ENCODE measurements at places on chromosomes 13 and 19.

DNA sequence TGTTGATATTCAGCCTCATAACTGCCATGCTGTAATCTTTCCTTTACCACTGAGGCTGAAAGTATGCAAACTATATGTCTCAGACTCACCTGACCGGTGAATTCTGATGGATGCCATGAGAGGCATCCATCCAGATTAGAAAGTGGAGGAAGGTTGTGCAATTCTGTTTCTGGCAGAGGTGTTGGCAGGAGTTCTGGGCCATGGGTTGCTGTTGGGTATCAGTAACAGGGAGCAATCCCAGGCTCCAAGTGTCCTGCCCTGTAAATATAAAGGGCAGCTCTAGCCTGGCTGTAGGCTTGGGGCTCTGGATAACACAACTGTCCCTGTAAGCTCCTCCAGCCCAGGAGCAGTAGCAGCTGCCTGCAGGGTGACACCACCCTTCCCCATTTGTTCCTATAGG is 77.4 kb upstream of the ABCC4 start:
- DNase-seq, result no peak

GRCh38 chr13:91725646-91726045 is 327.2 kb downstream of the GPC5 start:
- no peak for DNase-seq

DNA sequence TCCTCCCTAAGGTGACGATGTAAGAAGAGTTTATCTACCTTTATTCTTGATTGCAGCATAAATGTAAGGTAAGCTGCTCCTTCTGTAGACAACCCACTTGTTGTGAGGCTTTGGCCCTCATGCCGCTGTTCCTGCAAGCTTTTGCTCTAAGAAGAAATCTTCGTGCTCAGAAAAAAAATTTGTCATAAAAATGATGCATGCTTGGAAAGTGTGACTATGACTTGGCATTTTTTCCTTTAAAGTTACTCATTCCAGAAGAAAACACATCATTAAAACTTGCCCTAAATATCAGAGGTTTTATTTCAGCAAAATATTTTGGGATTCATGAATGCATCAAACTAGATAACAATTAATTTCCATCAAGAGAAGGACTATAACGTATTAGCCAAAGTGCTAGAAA is 39.8 kb downstream of the KCTD12 start:
- DNase-seq, result no peak

DNA sequence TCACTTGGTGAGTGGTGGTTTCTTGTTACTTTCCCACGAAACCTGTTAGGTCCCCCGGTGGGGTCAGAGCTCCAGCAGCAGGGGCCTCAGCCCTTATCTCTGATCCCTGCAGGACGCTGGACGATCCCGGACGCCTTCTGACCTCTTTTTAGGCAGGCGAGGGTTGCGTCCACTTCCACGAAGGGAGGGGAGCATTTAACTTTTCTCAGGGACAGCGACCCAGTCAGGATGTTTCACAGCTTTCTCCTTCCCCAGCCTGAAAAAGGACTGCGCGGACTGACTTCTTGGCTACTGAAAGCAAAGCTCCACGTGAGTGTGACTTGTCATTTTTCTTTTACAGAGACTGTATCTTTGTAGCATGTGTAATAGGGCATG is 692 bp downstream of the ZNF234 start:
- no peak for DNase-seq

- DNase-seq, result no peak
Observed at GRCh38 chr19:18443831-18444230, 5.9 kb upstream of the ISYNA1 start.

DNA sequence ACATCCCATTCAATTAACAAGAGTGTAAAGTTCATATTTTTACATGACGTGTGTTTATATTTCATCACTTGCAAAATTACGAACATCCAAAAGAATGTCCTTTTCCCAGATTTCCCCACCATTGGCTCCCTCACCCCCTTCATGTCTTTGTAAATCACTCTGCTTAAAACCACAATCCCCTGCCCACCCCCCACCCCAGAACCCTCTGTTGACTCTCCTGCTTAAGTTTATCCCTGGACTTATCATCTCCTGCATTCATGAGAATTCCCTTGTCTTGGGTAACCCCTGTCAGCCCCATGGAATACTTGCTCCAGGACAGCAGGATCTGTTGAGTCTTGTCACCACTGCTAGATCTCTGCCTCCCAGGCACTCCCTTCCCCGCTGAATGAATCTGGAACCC is 109.9 kb downstream of the COL4A1 start:
- no peak for DNase-seq

DNA sequence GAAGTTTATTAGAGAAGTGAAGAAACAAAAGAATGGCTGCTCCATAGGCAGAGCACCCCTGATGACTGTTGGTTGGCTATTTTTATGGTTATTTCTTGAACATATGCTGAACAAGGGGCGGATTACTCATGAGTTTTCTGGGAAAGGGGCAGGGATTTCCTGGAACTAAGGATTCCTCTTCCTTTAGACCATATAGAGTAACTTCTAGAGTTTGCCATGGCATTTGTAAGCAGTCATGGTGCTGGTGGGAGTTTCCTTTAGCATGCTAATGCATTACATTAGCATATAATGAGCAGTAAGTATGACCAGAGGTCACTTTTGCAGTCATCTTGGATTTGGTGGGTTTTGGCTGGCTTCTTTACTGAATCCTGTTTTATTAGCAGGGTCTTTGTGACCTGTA is 38.7 kb upstream of the PCDH8 start:
- DNase-seq, result no peak

GRCh38 chr19:7293762-7294557 is at the start of gene INSR:
TSS of gene INSR (minus strand) at chr19:7294414. CDS start at chr19:7293891, 523 bp downstream.
- peak; percentile 30 for DNase-seq

DNA sequence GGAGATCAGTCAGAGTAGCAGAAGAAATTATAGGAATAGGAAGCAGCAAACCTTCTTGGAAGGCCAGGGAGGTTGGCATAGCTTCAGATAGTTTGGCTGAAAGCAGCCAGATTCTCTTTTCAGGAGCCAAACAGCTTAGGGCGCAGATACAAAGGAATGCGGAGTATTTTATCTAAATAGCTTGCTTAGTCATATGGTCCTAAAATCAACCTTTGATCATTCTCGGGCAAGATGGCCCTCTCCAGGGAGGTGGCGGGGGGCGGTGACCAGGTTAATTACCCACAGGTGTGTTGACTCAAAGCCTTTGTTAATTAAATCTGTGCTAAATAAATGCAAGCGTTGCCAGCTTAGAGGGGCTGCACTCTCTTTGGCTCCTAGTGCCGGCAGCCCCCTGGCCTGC is 12.5 kb upstream of the NCR1 start:
- no peak for DNase-seq

GRCh38 chr19:16637535-16637934 is 9.5 kb upstream of the MED26 start:
- DNase-seq, result no peak

DNA sequence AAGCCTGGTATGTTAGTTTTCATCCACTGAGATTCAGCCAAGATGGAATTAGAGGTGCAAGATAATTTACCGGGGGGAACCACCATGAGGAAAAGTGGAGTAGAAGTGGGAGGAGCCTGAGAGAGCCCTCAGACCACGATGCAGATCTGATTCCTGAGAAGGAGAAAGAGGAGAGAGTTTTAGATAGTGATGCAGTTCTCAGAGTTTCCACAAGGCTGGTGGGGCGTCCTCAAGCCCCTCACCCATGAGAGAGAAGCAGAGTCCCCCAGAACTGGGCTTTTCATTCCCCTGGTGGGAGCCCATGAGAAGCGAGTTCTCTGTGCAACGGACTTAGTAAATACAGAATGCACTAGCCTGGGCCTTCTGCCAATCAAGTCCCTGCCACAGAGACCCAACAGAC is 18.1 kb downstream of the CEACAM5 start:
- no peak for DNase-seq

- no peak for DNase-seq
Observed at GRCh38 chr13:39185326-39185725, 147.1 kb downstream of the NHLRC3 start.

GRCh38 chr13:21402586-21403307 is 56.4 kb downstream of the ZDHHC20 start:
- no peak for DNase-seq

- DNase-seq, result no peak
Observed at GRCh38 chr13:71751073-71751472, 115.9 kb downstream of the DACH1 start.

DNA sequence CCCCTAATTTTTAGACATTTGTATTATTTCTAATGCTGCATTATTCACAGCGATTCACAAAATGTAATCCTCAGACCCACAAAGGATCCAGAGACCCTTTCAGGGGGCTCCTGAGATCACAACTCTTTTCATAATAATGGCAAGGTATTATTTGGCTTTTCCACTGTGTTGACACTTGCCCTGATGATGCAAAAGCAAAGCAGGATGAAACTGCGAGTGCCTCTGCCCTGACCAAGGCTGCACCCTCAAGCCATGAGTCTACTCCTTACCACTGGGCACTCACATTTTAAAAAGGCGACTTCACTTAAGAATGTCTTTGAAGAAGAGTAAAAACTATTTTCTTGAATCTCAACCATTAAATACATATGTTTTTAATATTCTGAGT is 11.4 kb downstream of the ELF1 start:
- no peak for DNase-seq

DNA sequence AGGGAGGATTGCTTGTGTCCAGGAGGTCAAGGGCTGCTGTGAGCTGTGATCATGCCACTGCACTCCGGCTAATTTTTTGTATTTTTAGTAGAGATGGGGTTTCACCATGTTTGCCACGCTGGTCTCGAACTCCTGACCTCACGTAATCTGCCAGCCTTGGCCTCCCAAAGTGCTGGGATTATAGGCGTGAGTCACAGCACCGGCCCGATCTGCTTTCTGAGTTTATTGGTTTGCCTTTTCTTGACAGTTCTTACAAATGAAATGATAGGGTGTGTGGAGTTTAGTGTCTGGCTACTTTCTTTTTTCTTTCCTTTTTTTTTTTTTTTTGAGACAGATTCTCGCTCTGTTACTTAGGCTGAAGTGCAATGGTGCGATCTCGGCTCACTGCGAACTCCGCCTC is 848 bp downstream of the C19orf44 start:
- no peak for DNase-seq

DNA sequence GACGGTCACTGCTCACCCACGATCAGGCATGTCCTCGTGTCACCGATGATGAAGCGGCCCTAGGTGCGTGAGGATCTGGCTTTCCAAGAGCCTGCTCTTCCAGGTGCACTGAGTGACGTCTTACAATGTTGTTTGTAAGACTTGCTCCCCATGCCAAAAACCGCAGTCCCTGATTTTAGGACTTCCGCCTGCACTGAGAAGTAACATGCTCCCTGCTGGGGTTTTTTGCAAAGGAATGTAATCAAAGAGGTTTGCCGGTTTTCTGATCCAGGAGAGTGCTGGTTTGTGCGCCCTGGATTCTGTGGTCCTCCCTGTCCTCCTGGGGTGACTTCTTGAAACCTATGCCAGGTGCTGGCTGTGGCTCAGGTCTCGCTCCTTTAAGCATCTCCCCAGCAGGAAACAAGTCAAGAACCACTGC is 38.8 kb downstream of the MYO9B start:
- no peak for DNase-seq

DNA sequence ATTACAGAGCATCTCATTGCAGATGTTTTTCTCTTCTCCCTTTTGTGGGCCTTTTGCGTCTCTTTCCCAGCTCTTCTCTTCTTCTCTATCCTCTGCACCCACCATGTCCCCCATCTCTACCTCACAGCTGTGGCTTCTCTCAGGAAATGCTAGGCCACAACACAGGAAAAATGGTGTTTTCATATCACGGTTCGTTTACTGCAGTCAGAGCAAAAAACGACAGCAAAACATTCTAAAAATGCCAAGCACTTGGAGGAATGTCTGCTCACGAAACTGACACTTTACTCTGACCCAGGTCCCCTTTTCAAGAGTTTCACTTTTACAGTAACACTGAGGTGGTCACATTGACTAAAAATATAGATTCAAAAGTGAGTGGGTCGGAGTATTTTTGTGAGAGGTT is 152.2 kb downstream of the DCT start:
- no peak for DNase-seq

DNA sequence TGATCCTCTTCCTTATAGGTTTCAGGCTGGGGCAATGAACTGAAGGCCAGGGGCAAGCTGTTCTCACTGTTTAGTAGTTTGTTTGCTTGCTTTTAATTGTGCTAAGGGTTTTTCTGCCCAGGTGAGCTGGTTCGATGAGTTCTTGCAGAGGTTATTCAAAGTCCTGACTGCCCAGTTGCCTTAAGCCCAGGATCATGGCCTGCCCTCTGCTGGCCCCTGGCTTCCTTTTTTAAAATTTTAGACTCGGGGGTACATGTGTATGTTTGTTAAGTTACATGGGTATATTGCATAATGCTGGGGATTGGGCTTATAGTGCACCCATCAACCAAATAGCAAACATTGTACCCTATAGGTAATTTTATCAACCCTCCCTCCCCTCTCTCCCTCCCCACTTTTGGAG is 65.7 kb downstream of the ZNF536 start:
- DNase-seq, result no peak

DNA sequence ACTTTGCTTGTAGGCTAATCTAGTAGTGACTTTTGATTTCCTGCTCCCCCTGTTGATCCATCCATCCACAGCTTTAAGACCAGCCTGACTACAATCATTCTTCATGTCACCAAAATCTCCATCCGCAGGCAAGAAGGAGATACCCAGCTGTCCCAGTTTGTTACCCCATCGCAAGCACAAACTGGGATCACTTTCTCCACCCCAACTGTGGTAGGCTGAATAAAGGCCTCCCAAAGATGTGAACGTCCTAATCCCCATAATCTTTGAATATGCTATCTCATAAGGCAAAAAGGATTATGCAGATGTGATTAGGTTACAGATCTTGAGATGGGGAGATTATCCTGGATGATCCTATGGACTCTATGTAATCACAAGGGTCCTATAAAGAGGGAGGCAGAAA is 202.0 kb downstream of the ENOX1 start:
- no peak for DNase-seq

DNA sequence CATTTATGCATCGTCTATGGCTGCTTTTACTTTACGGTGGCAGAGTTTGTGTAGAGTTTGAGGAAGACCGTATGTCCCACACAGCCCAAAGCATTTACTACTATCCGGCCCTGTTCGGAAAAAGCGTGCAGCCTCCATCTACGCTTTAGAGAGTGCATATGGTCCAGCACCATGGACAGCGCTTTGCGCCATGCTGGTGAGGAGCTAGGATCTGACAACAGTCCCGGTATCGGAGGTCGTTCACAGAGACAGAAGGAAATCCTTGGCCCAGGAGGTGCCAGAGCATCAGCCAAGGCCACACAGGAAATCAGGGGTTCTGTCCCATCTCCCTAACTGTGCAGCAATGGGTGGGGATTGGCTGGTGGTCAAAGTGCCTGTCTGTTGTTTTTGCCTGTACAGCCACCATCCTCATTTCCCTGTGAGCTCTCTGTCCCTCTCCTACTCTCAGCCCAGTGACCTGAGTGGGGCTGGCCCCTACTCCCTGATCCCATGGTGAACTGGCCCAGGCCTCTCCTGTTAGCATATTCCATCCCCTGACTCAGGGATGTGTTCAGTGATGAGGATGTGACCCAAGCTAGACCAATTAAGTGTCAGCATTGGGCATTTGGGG is 16.2 kb upstream of the PRODH2 start:
- peak; percentile 14 for DNase-seq

- DNase-seq, result no peak
Observed at GRCh38 chr19:11685676-11686650, 52.8 kb downstream of the ZNF823 start.

- no peak for DNase-seq
Observed at GRCh38 chr19:33404506-33405253, 31.2 kb downstream of the CEBPG start.
